ENCODE measurements at places on chromosomes 11 and 22.

DNA sequence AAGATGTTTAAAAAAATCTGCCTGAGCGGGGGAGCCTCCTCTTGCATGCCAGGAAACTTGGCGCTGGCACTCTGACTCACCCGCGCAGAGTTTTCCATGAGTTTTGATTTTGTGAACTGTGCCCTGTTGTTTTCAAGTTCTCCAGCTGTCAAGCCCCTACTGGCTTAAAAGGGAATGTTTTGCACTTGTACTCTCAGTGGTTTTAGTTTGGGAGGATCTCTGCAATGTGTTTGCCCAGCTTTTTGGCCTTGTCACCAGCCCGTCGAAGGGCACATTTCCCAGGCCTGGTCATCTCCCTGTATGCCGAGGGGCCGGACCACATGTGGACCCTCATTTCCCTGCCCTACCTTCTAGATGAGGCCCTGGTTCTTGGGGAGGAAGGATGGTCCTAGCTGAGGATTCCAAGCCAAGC is 12.2 kb downstream of the MRGPRF start:
- DNase-seq, result no peak

DNA sequence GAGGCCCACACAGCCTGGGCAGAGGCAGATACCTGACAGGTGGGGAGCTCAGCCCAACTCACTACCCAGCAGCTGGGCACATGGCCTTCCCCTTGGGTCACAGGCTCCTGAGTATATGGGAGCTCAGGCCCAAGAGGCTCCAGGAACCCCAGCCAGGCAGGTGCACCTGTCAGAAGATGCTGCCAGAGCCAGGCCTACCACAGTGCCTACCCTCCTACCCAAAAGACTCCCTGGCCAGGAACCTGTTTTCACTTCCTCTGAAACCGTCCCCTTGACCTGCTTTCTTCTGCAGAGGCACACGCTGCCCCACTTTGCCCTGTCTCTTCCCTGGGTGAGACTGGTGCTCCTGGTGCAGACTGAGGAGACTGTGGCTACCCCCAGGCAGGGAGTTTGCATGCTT is 2.9 kb downstream of the CHID1 start:
- no peak for DNase-seq

GRCh38 chr11:106088896-106089295 is 11.4 kb downstream of the AASDHPPT start:
- no peak for DNase-seq

- DNase-seq, result no peak
Measured at GRCh38 chr11:5507177-5507932, 2.4 kb downstream of the UBQLN3 start.

DNA sequence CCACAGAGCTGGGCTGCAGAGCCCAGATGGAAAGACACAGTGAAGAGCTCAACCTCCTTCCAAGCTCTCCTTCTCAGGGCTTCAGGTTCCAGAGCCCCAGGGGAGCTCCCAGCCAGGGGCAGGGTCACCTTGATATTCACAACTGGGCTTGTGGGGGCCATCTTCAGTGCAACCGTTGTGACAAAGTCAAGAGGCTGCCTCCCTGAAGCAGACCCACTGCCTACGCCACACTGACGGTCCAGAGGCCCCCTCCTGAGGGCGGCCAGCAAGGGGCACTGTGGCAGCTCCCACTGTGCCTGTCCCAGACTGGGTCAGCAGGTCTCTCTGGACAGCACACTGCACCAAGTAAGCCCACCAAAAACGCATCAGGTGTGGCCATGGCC is 84.1 kb downstream of the DGCR2 start:
- no peak for DNase-seq

DNA sequence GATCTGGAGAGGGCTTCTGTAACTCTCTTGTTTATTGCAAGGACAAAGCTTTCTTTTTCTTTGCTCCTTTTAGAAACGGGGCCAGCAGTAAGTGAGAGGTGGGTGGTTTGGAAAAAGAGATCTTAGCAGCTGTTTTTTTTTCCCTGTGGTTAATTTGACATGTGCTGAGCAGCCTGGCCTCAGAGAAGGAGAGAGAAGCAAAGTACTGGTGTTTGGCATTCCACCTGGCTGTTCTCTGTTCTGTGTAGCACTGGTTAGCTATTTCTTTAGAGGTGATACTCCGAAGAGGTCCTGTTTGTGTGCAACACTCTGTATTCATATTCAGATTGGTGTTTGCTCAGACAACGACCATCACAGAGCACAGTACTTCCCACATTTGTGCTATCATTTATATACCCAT is 80.8 kb upstream of the SORL1-AS1 start:
- no peak for DNase-seq

Data from stimulated activated CD8-positive, alpha-beta memory T cell treated with anti-CD3 and anti-CD28 coated beads, Interleukin-4, amount 100 ng/mL, for 4 hours (primary cell).